H1 (cell line): ENCODE measurements at places on chromosomes 12 and 14.

DNA sequence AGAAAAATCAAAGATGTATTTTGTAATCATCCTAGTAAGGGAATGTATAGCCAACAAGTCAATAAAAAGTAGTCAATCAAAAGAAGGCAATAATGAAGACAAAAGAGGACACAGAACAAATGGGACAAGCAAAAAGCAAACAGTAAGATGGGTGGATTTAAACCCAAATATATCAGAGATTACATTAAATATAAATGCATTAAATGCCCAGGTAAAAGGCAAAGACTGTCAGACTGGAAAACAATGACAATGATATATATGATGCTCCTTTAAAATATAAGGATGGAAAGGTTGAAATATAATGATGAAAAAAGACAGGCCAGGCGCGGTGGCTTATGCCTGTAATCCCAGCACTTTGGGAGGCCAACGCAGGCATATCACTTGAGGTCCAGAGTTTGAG, 35.7 kb downstream of the NEMF start:
- no peak for DNase-seq

- no peak for DNase-seq
Observed at GRCh38 chr14:51211149-51211548, 28.9 kb upstream of the TMX1 start.

GRCh38 chr12:105164068-105164467, 56.5 kb downstream of the WASHC4 start:
- DNase-seq: no peak

DNA sequence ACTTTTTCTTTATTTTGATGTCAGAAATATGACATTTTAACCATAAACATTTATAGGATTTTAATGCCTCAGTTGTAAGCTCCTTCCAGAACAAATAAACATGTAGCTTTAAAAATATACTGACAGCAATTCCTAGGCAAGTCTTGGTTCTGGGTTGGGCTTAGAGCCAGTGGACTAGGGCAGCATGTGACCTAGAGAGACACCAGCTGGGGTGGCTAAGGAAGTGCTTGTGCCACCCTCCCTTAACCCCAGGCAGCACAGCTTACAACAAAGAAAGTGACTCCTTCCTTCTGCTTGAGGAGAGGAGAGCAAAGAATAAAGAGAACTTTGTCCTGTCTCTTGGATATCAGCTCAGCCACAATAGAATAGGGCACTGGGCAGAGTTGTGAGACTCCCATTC, 61.6 kb upstream of the KTN1 start:
- DNase-seq: no peak

DNA sequence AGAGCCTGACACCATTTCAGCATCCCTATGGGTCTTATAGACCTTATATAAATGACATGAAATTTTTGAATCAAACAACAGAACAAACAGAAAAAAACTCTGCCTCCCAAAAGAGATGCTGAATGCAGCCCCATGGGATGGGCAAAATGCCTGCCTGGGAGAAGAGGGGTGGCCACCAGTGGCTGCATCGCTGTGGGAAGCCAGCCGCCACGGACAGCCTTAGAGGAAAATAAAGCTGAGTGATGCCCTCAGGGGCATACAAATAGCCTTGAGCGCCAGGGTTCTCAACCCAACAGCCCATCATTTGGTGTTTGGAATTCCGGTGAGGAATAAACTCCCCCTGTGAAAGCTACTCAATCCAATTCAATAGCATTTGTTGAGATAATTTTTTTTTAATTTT, 22.9 kb downstream of the SYNE3 start:
- DNase-seq: no peak

- DNase-seq: no peak
Observed at GRCh38 chr12:101591781-101592180, 3.0 kb upstream of the MYBPC1 start.

DNA sequence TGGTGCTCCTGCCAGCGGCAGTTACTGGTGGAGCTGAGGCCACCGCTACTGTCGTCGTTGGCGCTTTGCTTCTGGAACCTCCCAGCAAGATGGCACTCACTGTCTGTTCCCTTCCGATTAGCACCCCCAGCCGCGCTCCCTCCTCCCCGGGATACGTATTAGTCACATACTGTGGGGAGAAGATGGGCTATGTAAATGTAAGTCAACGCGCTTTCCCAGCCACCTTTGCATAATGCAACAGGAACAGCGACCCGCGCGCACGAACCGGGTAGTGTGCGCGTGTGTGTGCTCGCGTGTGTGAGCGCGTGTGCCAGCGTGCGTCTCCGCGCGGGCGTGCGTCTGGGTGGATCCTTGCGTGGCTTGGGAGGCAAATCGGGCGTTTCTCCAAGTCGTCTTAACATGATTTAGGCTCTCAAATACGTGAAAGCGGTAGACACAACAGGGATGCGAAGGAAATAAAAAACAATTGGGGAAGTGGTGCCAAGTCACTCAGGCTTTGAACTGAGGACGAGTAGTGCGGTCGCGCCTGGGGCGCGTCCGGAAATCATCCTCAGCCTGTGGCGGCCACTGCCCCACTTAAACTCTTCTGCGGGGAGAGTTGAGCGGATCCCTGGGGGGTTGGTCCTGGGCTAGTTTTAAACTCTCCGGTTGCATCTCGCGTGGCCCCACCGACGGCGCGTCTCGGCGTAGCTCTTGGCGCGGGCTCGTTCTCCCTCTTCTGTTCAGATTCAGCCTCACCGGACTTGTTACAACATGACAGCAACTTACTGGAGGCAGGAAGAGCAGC, 1.8 kb downstream of the FLRT2 start:
- DNase-seq: peak; percentile 72

- DNase-seq: no peak
Observed at GRCh38 chr14:52263190-52263589, 4.3 kb upstream of the PTGDR start.

- no peak for DNase-seq
Observed at GRCh38 chr14:101980700-101981099, 16.3 kb downstream of the DYNC1H1 start.

GRCh38 chr12:2335916-2336315, 283.1 kb downstream of the CACNA1C start:
- no peak for DNase-seq

DNA sequence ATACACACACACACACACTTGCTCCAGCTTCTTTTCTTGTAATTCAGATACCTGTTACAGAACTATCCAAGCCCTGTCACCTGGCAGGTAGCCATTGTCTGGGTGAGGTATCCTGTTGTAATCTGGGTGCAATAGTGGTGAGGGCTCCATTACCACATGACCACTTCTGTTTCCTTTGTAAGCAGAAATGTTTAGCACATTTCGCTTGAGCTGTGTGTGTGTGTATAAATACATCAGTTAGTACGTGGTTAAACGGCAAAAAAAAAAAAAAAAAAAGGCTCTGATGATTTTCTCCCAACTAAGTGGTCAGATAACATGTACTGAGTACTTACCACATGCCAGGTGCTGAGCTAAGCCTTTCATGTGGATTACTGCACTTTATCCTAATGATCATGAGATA, 129.3 kb upstream of the SSTR1 start:
- no peak for DNase-seq

DNA sequence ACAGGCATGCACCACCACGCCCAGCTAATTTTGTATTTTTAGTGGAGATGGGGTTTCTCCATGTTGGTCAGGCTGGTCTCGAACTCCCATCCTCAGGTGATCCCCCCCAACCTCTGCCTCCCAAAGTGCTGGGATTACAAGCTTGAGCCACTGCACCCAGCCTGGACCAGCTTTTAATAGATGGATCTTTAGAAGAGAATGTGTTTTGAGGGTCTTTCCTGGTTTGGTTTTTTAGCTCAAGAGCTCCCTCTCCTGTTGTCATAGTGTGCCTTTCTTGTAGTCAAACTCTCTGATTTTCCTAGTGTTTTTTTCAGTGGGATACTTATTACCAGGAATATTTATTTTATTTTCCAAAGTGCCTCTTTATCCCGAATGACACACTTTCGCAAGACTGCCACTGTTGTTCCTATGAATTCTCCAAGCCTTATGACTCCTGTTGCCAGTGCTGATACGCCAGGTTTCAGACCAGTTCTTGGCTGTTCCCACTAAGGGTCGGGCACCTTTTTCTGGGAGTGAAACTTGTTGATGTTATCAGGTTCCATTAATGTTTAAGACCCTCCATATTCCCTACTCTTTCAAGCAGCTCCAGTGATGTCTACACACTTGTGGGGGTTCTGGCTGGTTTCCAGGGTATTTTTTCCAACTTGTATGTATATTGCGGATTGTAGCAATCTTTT, 31.5 kb upstream of the LIMA1 start:
- DNase-seq: no peak

- no peak for DNase-seq
Observed at GRCh38 chr14:85344171-85344570, 185.8 kb upstream of the FLRT2 start.

DNA sequence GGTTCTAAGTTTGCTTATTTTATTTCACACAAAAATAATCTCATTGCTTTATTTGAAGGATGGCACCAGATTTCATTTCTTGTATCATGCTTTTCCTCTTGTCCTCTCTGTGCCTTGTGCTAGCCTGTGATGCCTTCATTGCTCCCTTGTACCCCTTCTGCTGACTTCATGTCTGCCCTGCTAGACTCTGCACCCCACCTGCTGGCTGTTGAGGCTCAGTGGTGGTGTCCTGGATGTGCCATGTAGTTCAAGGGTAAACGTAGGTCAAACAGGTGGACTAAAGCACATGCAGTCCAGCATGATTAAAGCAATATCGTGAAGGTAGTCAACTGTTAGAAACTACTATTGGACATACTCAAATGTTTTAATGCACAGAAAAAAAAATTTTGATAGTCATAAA, 21.6 kb downstream of the MRPS35 start:
- no peak for DNase-seq

DNA sequence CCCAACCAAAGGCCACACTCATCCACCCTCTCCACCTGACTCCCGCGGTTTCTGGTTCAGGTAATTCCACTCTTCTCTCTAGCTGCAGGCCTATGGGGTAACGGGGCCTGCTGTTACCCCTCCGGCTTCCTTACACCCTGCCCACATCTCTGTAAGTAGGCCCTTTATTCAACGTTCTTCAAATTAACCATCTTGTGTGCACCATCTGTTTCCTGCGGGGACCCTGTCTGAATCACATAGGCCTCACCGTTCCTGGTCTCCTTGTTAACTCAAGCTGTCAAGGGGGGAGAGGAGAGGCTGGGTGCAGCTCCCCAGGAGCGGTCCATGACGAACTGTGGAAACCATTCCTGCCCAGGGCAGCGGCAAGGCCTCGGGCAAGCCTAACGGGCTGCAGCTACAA, 9.3 kb upstream of the DLK1 start:
- no peak for DNase-seq
